ENCODE measurements at places on chromosomes 16 and 17. TPM values are rescaled to one million over a fixed set of nuclear protein-coding genes. Genes with fewer than 3 reads are reported as not detected.

Gene ZNF469
- 2.5 TPM for total RNA-seq

Gene MSLN
- not detected for total RNA-seq

Gene ARL17A
- 6.5 TPM for total RNA-seq

Gene LITAFD
- total RNA-seq, result not detected

Gene ACSF3
- 24.1 TPM for total RNA-seq

Gene OR1F1
- total RNA-seq, result not detected

Gene KRTAP4-5
- not detected for total RNA-seq

Gene UMOD
- not detected for total RNA-seq

DNA sequence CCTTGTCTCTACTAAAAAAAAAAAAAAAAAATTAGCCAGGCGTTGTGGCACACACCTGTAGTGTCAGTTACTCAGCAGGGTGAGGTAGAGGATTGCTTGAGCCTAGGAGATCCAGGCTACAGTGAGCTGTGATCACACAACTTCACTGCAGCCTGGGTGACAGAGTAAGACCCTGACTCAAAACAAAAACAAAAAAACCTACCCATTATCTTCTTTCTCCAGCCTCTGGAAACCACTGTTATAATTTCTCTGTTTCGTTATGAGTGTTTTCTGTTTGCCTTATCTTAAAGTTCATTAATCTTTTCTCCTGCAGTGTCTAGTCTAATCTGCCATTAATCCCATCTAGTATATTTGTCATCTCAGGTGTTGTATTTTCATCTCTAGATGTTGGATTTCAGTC is 18.6 kb upstream of the CLTC start:
- no peak for DNase-seq

GRCh38 chr16:84953190-84953746 is 58.1 kb downstream of the ZDHHC7 start:
- DNase-seq, result no peak

DNA sequence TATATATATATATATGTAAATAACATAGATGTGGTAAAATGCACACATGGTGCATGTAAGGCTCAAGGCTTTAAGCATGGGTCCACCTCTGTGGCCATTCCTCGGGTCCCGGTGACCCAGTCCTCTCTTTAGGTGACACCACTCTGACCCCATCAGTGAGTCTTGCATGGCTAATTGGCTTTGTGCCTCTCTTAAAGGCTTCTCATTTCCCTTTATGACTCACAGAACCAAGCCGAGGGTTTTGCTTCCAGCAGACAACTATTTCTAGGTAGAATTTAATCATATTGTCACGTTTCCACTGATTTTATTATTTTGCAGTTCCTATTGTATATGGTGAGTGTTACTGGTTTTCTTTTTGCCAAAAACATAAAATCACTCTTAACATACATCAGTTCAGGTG is 59.7 kb downstream of the PLCG2 start:
- DNase-seq, result no peak

- no peak for DNase-seq
Measured at GRCh38 chr16:52572656-52573055, 25.7 kb upstream of the TOX3 start.

DNA sequence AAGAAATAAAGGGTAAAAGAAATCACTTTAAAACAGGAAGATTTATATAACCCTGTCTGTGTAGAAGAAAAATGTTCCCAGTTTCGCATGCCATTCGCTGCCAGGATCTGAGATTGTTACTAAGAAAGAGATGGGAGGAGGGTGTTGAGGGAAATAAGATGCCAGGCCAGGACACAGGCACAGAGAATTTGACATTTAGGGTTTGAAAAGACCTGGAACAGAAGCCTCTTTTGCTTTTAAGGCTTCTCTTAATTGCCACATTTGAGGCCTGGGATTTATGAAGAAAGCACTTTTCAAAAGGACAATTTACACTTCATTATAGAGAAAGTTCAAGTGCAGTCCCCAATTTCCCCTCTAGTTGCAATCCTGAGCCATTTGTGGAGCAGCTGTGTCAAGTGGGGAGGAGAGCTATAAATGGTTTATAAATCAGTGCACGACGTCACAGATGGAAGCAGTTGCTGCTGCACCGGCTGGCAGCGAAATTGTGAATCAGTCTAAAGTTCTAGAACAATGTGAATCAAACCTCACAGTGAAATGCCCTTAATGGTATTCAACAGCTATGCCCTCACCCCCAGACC is 26.5 kb upstream of the C16orf87 start:
- DNase-seq, result no peak

- DNase-seq, result no peak
Measured at GRCh38 chr16:86771506-86772460, 193.4 kb downstream of the FOXL1 start.

- no peak for DNase-seq
Measured at GRCh38 chr17:50256826-50257618, 17.2 kb upstream of the TMEM92 start.

DNA sequence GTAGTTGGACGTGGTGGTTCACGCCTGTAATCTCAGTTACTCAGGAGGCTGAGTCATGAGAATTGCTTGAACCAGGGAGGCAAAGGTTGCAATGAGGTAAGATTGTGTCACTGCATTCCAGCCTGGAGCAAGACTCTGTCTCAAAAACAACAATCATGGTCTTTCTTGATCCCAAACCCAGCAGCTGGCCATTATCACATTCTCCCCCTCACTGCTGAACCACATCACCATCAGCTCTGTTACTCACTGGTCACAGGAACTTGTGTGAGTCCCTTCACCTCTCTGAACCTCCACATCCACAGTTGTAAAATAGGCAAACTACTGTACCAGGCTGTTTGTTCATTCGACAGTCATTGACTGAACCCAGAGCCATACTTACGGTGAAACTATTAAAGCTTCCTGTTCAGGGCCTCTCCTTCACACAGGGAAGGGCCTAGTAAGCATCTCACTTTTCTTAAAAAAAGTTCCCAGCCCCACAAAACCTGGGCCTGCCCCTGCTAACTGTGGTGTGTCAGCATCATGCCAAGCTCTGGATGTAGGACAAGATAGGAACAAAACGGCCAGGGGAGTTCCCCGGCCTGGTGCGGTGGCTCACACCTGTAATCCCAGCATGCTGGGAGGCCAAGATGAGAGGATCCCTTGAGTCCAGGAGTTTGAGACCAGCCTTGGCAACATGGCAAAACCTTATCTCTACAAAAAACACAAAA is 104.7 kb downstream of the COPRS start:
- peak; percentile 2 for DNase-seq

GRCh38 chr17:21573961-21574610 is 118.2 kb upstream of the KCNJ18 start:
- DNase-seq, result no peak

DNA sequence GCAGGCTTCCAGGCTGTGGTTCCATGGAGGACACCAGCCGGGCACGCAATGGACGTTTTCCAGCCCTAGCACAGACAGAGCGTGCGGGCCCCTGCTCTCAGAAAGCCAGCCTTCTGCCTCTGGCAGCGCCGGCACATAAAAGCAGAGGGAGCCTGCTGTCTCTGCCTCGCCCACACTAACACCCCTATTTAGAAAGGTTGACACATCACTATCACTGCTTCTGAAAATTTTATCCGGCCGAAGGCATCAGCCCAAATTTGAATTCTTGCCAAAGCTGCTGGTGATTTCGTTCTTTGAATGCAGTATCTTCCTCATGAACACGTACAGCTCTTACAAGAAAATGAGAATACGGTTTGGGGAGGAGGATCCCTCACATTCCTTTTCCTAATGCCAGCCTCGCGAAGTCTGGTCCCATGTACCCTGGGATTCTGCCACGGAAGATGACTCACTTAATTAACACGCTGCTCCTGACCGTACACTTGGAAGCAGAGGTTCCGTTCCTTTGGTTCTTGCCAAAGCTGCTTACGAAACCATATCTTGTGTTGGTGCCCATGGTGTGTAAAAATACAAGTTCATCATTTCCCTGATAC is 1.3 kb upstream of the RAB11FIP3 start:
- no peak for DNase-seq

GRCh38 chr17:62968445-62968923 is 2.4 kb downstream of the TANC2 start:
- no peak for DNase-seq

DNA sequence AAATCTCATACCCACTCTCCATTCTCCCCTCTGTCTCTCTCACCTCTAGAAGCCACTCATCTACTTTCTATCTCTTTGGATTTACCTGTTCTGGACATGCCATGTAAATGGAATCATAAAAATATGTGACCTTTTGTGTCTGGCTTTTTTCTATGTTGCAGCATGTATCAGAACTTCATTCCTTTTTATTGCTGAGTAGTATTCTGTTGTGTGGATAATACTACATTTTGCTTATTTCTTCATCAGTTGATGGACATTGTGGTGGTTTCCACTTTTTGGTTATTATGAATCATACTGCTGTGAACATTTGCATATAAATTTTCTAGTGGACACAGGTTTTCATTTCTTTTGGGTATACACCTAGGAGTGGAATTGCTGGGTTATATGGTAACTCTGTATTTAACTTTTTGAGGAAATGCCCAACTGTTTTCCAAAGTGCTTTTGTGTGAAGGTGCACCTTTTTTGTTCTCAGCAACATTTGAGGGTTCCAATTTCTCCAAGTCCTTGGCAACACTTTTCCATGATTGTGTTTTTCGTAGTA is 18.2 kb downstream of the MRTFB start:
- no peak for DNase-seq

Data from mesenteric fat pad (tissue), 1 donor.